ENCODE measurements at places on chromosomes 4 and X.
A peak's percentile ranks its signal among the peaks of the same experiment; 100 is the strongest.

DNA sequence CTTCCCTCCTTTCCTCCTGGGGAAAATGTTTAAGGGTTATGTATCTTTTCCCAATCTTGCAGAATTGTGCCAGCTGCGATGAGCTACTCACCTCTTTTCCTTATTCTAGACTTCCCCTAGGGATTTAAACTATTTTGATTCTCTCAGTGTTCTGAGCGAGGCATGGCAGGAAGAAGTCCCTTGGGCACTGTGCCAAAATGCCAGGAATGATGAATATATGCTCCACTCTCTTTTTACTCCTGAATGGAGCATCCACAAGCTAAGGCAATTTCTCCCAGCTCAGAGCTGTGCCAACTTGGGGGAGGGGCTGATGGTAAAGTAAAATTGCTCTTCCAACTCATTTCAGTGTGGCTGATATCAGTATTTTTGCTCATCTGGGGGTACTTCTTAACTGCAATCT is 4.0 kb upstream of the C4orf17 start:
- DNase-seq: peak; percentile 11

GRCh38 chr4:30610361-30610760 is 109.8 kb upstream of the PCDH7 start:
- no peak for DNase-seq

DNA sequence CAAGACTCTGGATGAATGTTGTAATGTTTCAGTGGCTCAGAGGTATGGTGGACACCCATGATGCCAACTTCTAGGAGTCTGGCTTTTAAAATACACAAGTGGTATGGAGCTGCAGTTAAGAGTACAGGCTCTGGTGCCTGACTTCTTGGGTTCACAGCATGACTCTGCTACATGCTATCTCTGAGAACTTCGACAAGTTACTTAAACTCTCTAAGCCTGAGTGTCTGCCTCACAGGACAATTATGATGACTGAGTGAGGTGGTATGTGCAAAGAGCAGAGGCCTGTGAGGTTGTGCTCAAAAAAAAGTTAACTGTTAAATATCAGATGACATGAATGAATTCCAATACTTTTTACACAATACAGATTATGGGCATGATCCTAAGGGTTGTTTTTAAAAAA is 90.9 kb upstream of the SRD5A3 start:
- DNase-seq: no peak

DNA sequence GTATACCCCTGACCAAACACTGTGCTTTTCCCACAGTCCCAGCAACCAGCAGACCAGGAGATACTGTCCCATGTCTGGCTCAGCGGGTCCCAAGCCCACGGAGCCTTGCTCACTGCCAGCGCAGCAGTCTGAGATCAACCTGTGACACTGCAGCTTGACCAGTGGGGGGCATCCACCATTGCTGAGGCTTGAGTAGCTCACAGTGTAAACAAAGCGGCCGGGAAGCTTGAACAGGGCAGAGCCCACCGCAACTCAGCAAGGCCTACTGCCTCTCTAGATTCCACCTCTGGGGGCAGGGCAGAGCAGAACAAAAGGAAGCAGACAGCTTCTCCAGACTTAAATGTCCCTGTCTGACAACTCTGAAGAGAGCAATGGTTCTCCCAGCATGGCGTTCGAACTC is 58.1 kb downstream of the SLC10A6 start:
- no peak for DNase-seq

GRCh38 chr4:120266602-120267001 is 200.0 kb upstream of the MAD2L1 start:
- no peak for DNase-seq

- DNase-seq: no peak
Observed at GRCh38 chrX:51440365-51440764, 56.0 kb downstream of the NUDT11 start.

- DNase-seq: no peak
Observed at GRCh38 chrX:68938244-68939004, 109.6 kb downstream of the EFNB1 start.

GRCh38 chr4:180336494-180337090 is 1906.6 kb upstream of the TENM3 start:
- DNase-seq: no peak

GRCh38 chr4:24550441-24551175 is 33.7 kb downstream of the DHX15 start:
- DNase-seq: no peak

- DNase-seq: no peak
Observed at GRCh38 chr4:151198748-151199147, 78.2 kb upstream of the PRSS48 start.

- no peak for DNase-seq
Observed at GRCh38 chrX:141176586-141177451, at the start of gene LDOC1. Gene LDOC1, minus strand, starts transcription at chrX:141177129. Its CDS starts 108 bp downstream, at chrX:141177021.

- DNase-seq: no peak
Observed at GRCh38 chr4:87019246-87019791, 84.5 kb downstream of the AFF1 start.

DNA sequence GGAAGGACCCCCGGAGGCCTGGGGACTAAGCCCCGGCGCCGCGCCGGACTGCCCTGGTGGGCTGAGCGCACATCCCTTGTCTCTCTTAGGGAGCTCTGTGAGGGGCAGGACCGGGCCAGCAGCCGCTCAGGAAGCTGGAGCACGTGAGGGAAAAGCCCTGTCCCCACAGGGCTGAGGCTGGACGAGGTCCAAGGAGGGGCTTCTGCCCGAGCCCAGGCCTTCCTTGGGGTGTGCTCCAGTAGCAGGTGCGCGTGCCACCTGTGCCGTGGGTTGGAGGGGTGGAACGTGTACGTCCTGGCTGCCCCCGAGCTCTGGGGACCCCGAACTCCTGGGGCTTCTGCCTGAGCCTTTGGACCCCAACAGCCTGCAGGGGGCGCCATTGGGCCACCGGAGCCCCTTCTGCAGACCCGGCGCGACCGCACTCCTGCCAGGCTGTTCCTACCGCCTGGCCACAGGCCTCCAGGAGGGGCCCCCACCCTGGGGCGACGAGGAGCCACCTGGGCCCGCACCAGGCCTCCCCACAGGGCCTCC is 27.2 kb downstream of the TACC3 start:
- peak; percentile 45 for DNase-seq

GRCh38 chr4:69995526-69996016 is at the start of gene STATH:
Gene STATH, plus strand, starts transcription at chr4:69995966. Its CDS starts 2,472 bp downstream, at chr4:69998438.
- DNase-seq: no peak

- no peak for DNase-seq
Observed at GRCh38 chrX:134592303-134592702, 66.0 kb downstream of the PLAC1 start.

GRCh38 chr4:169025184-169025583 is 15.1 kb upstream of the CBR4 start:
- DNase-seq: no peak

GRCh38 chr4:83083925-83084475 is 30.5 kb downstream of the PLAC8 start:
- DNase-seq: no peak

DNA sequence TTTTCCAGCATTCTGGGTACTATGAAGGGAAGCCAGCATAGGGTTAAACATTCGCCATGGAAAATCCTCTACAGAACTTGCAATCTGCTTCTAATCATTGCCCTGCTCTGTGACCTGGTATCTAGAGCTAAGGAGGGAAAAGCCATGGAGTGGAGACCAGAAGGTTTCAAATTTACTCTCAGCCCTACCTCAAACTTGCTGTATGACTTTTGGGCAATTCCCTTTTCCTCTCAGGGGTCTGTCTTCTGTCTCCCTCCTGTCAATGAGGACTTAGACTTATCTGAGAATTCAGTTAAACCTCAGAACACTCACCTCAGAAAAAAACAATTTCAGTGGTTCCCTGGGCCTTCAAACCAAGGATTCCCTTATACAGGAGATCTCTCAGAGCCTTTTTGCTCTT is 29.1 kb downstream of the ARHGEF9 start:
- DNase-seq: no peak

GRCh38 chr4:159600061-159600460 is 497.2 kb downstream of the RAPGEF2 start:
- no peak for DNase-seq

DNA sequence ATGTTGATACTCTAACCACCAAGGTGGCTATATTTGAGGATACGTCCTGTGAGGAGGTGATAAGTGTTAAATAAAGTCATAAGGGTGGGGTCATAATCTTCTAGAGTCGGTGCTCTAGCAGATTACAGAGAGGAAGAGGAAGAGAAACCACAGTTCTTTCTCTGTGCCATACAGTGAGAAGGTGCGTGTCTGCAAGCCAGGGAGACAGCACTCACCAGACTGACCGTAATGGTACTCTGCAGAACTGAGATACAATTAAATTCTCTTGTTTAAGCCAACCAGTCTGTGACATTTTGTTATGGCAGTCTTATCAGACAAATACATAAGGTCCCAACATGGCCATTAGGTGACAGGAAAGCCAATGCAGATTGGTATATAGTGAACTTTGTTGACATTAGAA is 480.9 kb upstream of the IGFBP7 start:
- no peak for DNase-seq

- DNase-seq: no peak
Observed at GRCh38 chr4:187103351-187103750, 379.7 kb upstream of the FAT1 start.

Data from NCI-H446 (cell line).